PC-9 (cell line): ENCODE measurements at places on chromosomes 2 and 18.

DNA sequence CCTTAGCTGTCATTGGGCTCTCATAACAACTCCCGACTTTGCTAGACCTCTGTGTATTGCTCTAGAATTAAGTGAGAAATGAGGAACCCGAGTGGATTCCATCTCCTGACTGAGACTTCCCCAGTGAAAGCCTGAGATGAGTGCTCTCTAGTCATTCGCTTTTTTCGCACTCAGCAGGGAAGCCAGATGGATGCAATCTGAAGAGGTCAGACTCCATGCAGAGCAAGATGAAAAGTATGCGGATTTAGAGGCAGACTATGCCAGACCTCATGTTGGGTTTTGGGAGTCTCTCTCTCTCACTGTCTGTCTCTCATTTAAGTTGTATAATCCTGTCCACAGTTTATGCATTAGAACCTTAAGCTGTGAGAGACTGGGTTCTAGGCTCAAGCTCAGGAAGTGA, 88.6 kb downstream of the SLC5A7 start:
- DNase-seq, result no peak

GRCh38 chr18:8689517-8689916, 15.8 kb upstream of the MTCL1 start:
- no peak for DNase-seq

- DNase-seq, result no peak
Measured at GRCh38 chr18:76991021-76991688, 141.4 kb downstream of the MBP start.

- no peak for DNase-seq
Measured at GRCh38 chr2:206435742-206436141, 7.6 kb upstream of the ADAM23 start.

DNA sequence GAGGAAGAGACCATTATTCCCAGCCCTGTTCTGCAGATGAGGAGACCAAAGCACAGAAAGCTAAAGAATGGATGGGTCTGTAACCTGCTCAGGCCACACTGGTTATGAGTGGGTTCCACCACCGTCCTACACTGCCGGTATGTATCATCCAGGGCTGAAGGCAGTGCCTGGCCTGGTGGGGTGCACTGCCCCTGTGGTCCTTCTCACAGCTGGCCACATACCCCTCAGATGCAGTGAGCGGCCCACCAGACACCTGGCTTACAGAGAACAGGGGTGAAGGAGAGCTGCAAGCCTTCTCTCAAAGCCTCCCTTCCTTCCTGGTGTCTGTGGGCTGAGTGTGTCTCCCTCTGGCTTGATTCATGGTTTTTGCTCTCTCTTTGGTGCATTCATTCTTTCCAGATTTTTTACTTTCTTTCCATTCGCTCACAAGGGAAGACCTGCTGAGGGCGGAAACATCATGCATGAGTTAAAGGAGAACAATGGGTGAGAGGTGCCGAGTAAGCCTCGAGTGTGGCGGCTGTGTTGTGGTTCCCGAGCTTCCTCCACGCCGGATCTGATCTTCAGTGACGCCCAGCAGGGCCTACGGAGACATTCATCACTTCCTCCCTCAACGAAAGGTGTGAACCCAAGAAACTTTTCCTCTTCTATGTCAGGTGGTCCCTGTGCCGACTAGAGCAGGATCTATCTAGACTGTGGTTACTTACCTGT, 62.1 kb upstream of the REL start:
- no peak for DNase-seq
